ENCODE measurements at places on chromosomes 1 and 21.

- no peak for DNase-seq
Measured at GRCh38 chr1:180962178-180962577, 49.5 kb downstream of the KIAA1614 start.

DNA sequence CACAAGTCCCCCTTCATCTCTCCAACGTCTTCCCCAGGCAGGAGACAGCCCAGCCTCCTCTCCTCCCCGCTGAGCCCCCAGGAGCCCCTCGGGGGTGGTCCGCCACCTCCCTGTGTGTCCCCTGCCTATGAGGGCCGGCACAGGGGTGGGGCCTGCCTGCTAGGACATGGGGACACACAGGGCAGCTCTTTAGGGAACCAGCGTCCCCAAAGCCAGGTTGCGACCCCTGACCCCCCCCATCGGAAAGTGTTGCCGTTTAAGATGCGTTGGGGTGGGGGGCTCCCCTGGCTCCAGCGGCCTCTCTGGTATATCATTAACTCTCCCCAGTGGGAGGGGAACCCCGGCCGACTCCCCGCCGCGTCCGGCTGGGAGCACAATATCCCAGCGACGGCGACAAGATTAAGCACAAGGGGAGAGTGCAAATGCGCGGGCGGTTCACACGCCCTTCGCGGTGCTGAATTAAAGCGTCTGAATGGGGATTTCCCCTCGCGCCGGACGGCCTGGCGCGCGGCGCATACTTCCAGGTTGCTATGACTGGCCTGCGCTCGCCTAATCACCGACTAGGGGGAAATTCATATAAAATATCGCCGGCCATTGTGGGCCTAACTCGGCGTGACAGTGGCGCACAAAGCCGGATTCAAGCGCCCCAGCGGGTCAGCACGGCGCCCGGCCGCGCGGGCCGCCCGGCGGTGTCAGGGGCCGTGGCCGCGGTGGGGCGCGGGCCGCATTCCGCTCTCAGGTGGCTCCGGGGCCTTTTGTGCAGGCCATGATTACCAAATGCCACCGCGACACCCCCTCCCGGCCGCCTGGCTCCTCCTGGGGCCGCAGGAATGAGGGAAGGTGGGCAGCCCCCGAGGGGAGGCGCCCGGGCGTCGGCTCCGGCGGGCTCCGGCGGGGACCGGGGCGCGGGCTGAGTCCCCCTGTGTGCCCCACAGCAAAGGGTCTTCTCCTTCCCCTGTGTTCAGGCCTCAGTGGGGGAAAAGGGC, 30.9 kb downstream of the WNT3A start:
- no peak for DNase-seq

DNA sequence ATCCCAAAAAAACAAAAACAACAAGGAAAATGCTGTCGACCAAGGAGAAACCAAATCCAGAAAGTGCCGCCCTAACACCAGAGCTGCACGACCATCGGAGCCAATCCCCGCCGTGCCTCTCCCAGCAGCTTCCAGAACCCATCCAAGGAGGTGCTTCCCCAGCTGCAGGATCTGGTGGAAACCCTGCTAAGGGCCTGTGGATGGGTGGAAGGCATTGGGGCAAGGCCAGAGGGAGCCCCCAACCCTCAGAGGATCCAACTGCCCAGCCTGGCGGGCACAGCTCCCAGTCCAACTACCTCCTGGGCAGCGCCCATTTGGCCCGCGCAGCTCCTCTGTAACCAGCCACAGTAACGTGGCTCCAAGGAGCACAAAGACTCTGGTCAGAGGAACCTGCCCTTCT, 81.6 kb downstream of the NPHP4 start:
- no peak for DNase-seq

- DNase-seq = no peak
Measured at GRCh38 chr1:86155807-86156565, 586 bp downstream of the COL24A1 start.

DNA sequence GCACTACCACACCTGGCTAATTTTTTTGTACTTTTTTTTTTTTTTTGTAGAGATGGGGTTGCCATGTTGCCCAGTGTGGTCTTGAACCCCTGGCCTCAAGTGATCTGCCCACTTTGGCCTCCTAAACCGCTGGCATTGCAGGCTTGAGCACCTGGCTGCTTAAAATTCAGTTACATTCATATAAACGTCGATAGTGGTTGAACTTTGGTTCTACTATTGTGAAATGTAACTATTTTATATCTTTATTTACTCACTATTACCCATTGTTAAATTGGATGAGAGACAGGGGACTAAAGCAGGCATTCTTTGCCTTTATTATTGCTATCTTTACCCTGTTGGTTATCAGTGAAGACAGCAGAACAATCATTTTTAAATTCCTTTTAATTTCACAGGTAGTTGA, 6.2 kb downstream of the SNX27 start:
- DNase-seq = no peak

DNA sequence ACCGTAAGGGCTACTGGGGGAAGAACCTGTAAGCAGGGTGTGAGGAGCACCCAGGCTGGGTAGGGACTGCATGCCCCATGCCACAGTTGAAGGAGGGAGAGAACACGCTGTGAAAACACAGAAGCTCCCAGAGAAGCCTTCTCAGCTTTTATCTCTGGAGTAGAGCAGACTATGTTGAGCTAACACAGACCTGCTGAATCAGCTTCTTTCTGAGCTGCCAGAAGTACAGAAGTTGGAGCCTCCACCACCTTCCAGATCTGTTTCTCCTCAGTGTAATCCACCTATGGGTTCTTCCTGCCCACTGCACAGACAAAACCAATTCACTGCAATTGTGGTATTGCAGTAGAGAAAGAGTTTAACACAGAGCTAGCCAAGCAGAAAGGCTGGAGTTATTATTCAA, 5.4 kb downstream of the YBEY start:
- DNase-seq = no peak

DNA sequence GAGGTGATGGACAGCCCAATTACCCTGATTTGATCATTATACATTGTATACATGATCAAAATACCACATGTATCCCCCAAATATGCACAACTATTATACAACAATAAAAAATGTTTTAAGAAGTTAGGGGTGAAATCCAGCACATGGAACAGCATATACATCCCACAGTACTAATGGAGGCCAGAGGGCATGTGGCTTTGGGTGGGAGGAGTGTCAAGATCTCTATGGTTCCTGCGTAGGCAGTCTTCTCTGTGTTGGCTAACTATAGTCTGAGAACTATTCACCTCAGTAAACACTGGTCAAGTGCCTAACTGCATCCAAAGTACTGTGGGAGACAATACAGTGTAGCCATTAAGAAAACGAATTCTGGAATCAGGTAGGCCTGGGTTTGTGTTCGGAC, 74.1 kb downstream of the GADD45A start:
- DNase-seq = no peak
